GOT3 (cell line): ENCODE measurements at places on chromosomes 1 and 21.

DNA sequence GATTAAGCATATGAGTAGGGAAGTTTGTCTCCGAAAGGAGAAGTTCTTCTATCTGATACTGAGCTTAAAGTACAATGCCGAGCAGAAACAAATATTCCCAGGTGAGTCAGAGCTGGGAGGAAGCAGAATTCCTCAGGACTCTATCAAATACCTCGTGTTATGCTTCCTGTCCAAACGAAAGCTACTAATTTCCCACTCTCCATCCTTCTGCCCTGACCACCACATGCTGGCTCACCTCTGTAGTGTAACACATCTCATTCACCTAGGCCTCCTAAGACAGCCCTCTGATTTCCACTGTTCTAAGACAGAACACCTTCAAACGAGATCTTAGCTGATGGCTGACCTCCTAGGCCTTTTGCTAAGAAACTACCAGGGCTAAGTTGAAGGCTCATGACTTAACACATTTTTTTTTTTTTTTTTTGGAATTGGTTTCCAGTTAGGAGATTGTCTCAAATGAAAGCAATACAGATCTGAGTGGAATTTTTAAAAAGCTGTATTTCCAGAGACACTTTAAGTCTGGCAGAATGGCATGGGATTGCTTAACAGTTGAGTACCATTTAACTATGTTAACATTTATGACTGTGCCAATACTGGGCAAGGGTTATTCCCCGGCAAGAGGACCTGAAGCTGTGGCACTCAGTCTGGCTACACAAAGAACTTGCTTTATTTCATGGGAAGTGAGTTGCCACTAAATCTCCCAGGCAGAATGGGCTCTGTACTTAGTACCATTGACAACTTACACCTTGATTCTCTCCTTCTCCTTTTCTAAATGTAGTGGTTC, 583.4 kb downstream of the DPYD start:
- DNase-seq: no peak

DNA sequence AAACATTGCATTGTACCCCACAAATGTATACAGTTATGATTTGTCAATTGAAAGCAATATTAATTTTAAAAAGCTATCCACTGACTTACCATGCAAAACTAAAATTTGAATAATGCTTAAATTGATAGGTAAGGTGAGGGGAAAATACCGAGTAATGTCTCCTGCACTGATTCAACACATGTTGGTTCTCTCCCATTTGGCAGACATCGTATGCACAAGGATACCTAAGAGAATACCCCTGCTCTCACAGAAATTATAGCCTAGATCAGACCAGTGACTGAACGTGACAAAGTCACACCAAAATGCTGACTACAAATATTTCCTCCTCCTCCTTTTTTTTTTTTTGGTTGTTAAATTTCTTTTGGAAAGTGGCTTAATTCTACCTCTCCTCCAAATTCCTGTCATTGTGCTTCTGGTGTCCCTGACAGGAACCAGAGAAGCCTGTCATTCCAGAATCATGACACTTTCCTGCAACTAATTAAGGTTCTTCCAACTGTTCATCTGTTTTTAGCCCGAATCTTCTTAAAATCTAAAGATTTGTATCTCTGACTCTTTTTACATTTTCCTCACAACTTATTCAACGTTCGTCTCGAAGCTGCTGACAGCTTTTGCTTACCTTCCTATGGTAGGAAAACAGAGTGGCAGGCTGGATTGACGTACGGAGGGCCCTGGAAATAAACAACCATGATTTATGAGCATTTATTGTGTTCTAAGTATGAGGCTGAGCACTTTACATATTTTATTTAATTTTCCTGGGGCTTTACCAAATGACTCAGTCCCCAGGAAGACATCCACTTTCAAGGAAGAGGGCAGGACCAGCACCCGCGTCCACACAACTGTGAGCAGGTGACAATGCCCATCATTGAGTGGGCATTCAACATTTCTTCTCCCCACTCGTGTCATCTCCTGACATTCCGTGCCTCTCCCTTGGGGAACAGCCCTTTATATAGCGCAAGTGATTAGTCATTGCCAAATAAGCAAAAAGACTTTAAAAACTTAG, 57.9 kb upstream of the KCNE2 start:
- no peak for DNase-seq

- no peak for DNase-seq
Measured at GRCh38 chr1:58823481-58824010, 39.7 kb upstream of the JUN start.

- no peak for DNase-seq
Measured at GRCh38 chr1:24936684-24937083, 6.6 kb upstream of the RUNX3 start.

GRCh38 chr1:153395136-153395685, 4.3 kb upstream of the S100A8 start:
- no peak for DNase-seq
